ENCODE measurements at places on chromosomes 3 and 15. TPM values are rescaled to one million over a fixed set of nuclear protein-coding genes. Genes with fewer than 3 reads are reported as not detected.

The UPK1B gene
- total RNA-seq: 0.10 TPM

The FANCD2OS gene
- total RNA-seq: not detected

The RARB gene
- not detected for total RNA-seq

The GOLGA8G gene
- total RNA-seq: not detected

The RSL24D1 gene
- total RNA-seq: 190 TPM

The HACD2 gene
- 14.4 TPM for total RNA-seq

The CCR8 gene
- total RNA-seq: 2.2 TPM

The THRB gene
- total RNA-seq: 0.94 TPM

The SLC28A1 gene
- not detected for total RNA-seq

The EXD1 gene
- total RNA-seq: not detected

The STRA6 gene
- total RNA-seq: not detected

The C2CD4A gene
- 0.21 TPM for total RNA-seq

The GHSR gene
- total RNA-seq: not detected

The TMEM207 gene
- not detected for total RNA-seq

The PCLAF gene
- total RNA-seq: 1.4 TPM

The NEIL1 gene
- 19.3 TPM for total RNA-seq

The MYZAP gene
- total RNA-seq: 5.1 TPM

The COX5A gene
- total RNA-seq: 39.1 TPM

The FBLN2 gene
- 0.73 TPM for total RNA-seq

The MME gene
- 1.7 TPM for total RNA-seq

The TBC1D23 gene
- 43.4 TPM for total RNA-seq

The LTF gene
- 0.52 TPM for total RNA-seq

The RBPMS2 gene
- 0.10 TPM for total RNA-seq

The POPDC2 gene
- 21.5 TPM for total RNA-seq

The KCNMB3 gene
- 0.31 TPM for total RNA-seq

The C3orf20 gene
- total RNA-seq: 0.21 TPM

The DOCK3 gene
- total RNA-seq: 1.0 TPM

Measured in mononuclear cell (primary cell).